OCI-M1 (cell line): ENCODE measurements at places on chromosomes 1 and 21.

GRCh38 chr1:152141971-152142584, 16.9 kb downstream of the RPTN start:
- peak; percentile 82 for DNase-seq

- no peak for DNase-seq
Measured at GRCh38 chr1:35038723-35039122, 7.0 kb upstream of the ZMYM6 start.

DNA sequence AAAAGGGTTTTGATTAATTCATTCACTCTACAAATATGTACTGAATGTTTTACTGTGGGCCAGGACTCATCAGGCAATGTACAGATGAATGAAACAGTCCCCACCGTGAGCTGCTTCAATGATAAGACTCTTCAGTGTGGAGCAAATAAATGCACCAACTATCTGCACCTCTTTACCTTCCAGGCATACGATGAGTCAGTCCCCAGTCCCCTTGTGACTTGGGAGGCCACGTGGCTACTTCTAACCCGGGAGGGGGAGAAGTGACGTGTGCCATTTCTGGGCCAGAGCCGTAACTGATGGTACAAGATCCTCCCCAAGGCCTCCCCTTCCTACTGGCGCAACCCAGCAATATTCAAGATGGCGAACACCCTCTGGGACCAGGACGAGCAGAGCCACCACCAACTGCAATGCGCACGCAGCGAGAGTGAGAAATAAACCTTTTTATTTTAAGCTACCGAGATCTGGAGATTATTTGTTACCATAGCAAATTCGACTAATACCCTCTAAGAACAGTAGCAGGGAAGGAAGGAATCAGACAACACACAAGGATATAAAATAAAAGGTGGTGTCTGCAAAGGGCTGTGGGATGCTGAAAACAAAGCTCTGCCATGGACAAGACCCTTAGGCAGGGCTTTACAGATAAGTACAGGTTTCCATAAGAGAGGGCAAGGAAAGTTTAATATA, 74.5 kb downstream of the NPHP4 start:
- DNase-seq, result peak; percentile 2

DNA sequence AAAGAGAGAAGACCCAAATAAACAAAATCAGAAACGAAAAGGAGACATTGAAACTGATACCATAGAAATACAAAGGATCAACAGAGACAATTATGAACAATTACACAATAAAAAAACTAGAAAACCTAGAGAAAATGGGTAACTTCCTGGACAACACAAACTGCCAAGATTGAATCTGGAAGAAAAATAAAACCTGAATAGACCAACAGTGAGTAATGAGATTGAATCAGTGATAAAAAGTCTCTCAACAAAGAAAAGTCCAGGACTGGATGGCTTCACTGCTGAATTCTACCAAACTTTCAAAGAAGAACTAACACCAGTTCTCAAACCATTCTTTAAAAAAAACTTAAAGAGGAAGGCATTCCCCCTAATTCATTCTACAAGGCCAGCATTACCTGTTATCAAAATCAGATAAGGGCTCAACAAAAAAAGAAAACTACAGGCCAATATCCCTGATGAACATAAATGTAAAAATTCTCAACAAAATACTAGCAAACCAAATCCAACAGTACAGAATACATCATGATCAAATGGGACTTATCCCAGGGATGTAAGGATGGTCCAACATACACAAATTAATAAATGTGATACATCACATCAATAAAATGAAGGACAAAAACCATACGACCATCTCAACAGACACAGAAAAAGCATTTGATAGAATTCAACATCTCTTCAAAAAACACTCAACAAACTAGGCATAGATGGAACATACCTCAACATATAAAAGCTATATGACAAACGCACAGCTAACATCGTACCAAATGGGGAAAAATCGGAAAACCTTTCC, 119.9 kb downstream of the ACBD6 start:
- no peak for DNase-seq

DNA sequence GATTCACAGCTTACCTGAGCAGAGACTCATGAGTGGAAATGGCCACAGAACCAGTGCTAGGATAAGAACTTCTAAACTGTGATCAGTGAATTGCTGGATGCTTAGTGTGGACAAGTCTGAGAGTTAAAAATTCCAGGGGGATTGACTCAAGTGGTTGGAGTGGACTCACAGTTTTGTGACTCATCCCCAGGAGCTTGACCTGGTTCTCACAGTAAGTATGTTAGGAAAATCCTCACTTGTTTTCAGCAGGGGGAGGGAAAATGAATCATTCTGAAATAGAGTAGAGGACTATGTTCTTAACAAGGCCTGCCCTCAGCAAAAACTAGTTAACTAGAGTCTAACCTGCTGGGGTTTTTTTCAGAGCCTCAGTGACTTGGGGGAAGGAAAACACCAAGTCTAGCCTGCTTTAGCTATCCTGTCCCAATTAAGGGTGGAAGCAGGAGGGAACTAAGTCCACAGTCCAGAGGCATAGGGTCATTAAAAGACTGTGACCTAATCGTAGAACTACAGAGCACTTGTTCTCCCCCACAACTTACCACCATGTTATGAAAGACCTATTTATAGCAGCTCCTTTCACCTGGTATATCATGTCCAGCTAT, 6.1 kb upstream of the CDC73 start:
- DNase-seq, result no peak
